Brain (organoid and tissue), 16 donors: ENCODE measurements at places on chromosomes 2 and 18. TPM values are rescaled to one million over a fixed set of nuclear protein-coding genes. Genes with fewer than 3 reads are reported as not detected.

- DNase-seq: no peak
Measured at GRCh38 chr18:24446453-24446852, 14.0 kb upstream of the HRH4 start.

DNA sequence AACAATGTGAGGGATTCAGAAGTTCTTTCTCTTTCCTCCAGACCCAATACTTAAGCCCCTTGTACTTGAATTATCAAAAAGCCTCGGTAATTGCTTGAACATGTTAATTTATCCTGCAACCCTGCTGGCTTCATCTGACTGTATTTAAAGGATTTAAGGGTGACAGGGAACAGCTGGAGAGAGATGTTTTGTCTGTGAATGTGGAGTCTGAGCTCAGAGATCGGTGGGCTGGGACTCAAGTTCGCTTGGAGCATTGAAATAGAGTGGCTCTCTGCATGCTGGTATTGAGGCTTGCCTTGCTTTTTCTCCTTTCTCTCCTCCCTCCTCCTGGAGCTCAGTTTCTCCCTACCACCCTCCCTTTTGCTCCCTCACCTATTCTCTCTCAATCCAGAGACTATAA, 73.6 kb downstream of the BOD1L2 start:
- DNase-seq: no peak

DNA sequence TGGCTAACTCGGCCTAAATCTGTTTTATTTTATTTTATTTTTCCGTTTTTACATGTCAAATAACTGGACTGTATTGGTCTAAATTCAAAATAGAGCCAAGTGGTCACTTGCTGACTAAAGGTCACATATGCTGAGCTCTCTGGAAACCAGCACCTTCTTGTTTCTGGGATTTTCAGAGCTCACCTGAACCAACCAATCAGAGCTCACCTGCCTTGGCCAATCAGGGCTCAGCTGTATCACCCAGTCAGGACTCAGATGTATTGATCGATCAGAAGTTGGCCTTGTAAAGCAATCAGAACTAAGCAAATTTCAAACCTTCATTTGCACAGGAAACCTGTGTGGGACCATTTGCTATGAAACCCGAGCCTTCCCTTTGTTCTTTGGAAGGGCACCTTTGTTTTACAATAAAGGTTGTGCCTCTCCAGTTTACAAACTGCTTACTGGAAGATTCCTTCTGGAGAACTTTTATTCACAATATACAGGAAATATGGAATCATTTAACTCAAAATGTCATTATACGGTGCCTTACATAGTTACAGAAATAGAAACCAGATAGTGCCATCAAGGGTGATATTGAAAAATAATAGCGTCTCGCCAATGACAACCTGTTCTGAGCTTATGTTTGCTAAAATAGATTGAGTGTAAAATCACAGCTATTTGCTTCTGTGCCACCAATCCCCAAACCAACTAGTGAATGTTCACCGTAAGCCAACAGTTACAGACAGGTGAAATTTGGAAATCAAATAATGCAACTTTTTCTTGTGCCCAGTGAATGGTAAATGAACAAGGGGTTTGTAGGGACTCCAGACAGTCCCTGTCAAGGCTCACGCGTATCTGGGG, 17.3 kb upstream of the PSD4 start:
- peak; percentile 56 for DNase-seq

Gene ACTG2
- 1.6 TPM for polyA plus RNA-seq

Gene PARD3B
- polyA plus RNA-seq: 4.0 TPM

Gene ZBTB7C
- 20.7 TPM for polyA plus RNA-seq

Gene TTN
- not detected for polyA plus RNA-seq
